ENCODE measurements at places on chromosomes 16 and 17.

DNA sequence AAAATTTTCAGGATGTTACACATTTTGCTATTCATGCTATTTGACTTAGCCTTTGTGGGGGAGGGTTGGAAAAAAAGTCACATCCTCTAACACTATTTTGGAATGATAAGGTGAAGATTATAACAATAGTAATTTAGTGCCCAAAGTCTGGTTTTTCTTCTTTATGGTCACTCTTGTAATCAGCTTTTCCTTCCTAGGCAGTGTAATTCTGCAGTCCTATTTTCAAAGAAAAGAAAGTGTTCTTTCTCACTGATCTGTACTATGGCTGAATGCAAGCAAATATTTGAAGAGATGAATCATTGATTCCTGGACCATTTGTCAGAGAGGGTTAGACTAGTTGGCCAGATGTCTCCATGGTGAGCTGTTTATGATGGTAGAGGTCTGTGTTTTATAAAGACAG, 8.4 kb downstream of the RSPRY1 start:
- DNase-seq: no peak

DNA sequence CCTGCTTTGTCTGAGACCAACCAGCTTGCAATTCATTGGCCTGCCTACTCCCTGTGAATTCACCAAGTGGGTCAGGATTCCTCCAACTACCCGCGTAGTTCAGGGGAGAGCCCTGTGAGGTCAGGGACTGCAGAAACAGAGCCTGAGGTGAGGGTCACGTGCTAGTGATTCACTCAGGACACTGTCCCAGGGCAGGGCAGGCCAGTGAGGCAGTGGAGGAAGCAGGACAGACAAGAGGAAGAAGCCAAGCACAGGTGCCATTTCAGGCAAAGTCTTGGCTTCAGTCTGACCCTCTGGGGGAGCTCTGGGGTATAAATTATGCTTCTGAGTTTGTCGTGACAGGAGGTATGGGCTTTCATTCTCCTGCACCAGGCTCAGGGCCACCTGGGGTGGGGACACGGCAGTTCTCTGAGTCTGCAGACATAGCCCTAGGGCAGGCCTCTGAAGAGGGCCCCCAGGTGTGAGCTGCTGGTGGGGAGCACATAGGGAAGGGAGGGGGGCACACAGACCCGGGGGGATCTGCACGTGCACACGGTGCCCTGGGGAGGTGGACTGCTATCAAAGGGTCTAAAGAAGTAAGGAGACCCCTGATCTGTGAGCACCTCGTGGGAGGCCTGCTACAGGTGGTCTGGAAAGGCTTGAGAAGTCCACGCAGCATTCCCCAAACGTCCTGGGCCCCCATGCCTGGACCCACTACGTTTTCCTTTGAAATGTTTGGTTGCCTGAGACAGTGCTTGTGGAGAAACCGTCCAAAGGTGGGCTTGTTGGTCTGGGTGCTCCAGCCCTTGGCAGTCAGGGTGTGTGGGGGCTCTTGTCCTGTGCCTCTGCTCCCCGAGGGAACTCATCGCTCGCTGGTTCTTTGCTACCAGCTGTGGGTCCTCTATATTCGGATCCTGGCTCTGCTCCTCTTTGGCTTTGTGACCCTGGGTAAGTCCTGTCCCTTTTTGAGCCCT, 46.4 kb downstream of the NKD1 start:
- DNase-seq: no peak

GRCh38 chr17:46072998-46073397, 73.9 kb downstream of the STH start:
- DNase-seq: no peak

- peak; percentile 65 for DNase-seq
Observed at GRCh38 chr17:1229349-1229899, 40.8 kb upstream of the BHLHA9 start.

GRCh38 chr17:63250830-63251229, 195.3 kb downstream of the CYB561 start:
- no peak for DNase-seq

- peak; percentile 53 for DNase-seq
Observed at GRCh38 chr16:58128711-58129096, 477 bp downstream of the CFAP20 start.

GRCh38 chr16:12837291-12837690, 33.6 kb upstream of the CPPED1 start:
- DNase-seq: no peak

DNA sequence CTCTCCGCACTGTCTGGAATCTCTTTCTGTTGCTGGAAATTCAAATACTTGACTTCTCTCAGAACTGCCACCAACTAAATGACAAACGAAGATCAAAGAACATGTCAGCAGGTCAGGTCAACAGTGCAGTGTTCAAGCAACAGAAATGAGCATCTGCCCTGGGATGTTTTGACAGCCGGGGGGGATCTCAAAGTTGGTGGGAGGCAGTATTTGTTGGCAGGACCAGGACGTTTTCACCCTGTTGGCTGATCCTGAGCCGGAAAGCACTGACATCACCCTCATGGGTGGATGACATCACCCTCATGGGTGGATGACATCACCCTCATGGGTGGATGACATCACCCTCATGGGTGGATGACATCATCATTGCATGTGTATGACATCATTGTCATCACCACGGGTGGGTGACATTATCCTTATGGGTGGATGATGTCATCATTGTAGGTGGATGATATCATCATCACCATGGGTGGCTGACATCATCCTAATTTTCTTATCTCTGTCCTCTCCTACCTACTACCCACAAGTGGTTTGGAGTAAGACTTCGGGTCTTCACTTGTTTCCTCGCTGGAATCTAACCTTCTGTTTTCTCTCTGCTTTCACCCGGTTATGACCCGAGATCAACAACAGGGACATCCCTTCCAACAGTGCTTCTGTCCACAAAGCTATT, 18.9 kb downstream of the DNAH17 start:
- DNase-seq: peak; percentile 28

GRCh38 chr17:15334266-15334665, 7.1 kb downstream of the TEKT3 start:
- no peak for DNase-seq

DNA sequence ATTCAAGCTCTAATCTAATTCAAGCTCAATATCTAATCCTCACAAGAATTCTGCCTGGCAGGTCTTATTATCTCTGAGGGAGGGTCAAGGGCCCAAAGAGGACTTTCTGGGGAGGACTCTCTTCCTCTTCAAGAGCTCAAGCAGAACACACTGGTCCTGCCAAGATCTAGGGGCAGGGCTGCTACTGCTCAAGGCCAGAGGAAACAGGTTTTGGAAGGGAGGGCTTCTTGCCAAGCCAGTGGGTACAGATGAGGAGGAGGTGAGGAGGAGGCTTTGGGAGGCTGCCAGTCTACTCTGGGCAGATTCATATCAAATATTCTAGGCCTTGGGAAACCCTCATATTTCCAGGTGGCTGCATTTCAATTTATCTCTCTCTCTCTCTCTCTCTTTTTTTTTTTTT, 51.8 kb upstream of the IL34 start:
- DNase-seq: no peak

GRCh38 chr17:17693253-17694168, 12.3 kb downstream of the RAI1 start:
- no peak for DNase-seq

Data from activated naive CD4-positive, alpha-beta T cell treated with anti-CD3 and anti-CD28 coated beads, Interleukin-2, amount 10 ng/mL, durations not matched to agents 7 days and 5 days (primary cell).